ENCODE measurements at places on chromosomes 2 and 18. TPM values are rescaled to one million over a fixed set of nuclear protein-coding genes. Genes with fewer than 3 reads are reported as not detected.

The MERTK gene
- 17.3 TPM for total RNA-seq

The NCKAP5 gene
- 40.8 TPM for total RNA-seq

The ONECUT2 gene
- total RNA-seq = 0.03 TPM

The CAVIN2 gene
- 185 TPM for total RNA-seq

The ZBTB7C gene
- 17.7 TPM for total RNA-seq

The DLX2 gene
- total RNA-seq = not detected

The SEMA4C gene
- 37.7 TPM for total RNA-seq

The CRYGD gene
- not detected for total RNA-seq

The CNDP1 gene
- not detected for total RNA-seq

The ACTG2 gene
- total RNA-seq = 37.9 TPM

The LOXHD1 gene
- 2.7 TPM for total RNA-seq

The FAM228A gene
- total RNA-seq = 0.64 TPM

The ZNF892 gene
- 3.8 TPM for total RNA-seq

The PCARE gene
- 0.55 TPM for total RNA-seq

The BOLL gene
- total RNA-seq = not detected

The ZC3H15 gene
- 42.9 TPM for total RNA-seq

Data from upper lobe of right lung (tissue), 1 donor.